ENCODE measurements at places on chromosomes 3 and 15.

DNA sequence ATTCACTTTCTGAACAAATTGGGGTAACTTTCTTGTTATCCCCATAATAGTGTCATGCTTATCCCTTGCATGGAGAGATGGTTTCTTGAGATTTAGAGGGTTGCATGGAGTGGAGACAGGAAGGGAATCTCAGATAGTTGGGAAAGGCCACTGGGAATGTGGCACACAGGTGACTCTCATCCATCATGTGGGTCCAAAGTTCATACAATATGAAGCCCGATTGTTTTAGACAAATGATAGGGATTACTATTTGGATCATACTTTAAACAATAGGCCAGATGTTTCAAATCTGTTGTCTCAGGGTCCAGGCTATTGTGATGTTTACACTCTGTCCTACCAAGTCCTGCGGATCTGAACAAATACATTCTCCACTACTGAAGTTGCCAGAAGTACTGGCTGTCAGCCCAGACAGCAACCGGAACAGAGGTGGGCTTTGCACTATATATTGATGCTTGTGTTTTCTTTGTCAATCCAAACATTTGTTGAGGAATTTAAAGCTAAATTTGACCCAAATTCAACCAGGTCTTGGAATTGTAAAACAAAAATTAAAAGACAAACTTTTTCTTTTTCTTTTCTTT, 39.2 kb upstream of the NMNAT3 start:
- no peak for DNase-seq

DNA sequence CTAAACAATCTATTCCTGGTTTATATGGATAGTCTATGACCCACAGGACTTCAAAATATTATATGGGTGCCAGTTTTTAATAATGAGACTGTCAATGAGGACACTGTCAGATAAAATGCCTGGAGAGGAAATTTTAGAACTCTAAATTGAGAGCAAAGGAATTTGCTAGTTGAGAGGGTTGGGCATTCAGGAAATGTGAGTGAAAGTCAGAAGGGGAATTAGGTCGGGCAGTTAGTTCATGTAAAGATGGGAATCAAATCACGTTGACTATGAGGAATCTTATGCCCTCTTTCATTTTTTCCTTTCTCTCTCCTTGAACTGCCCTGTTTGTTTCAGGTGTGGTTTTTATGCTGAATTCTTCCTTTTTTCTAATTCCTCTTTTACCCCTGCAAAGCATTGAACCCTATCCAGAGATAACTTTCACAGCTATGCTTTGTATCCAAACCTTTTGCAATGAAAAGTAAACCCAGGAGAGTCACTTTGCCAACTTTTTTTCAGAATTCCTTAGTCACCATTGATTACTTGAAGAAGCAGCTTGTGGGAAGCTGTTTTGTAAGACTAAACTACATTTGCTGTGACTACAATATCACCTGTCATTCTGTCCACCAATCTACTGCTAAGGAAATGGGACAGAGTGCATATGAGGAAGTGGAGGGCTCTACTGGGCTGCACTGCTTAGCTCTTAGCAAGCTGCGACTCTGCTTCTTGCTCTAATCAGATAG, 27.8 kb downstream of the CHP1 start:
- DNase-seq = no peak

DNA sequence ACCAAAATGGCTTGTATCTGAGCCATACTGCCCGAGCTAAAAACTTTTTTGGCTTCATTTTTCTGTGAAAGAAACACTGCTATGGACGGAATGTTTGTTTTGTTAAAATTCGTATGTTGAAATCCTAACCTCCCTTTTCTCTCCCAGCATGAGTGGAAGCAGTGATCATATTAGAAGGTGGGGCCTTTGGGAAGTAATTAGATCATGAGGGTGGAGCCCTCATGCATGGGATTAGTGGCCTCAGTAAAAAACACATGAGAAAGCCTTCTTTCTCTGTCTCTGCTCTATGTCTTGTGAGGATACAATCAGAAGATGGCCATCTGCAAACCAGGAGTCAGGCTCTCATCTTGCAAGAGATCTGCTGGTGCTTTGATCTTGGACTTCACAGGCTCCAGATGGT, 7.4 kb upstream of the FNDC3B start:
- no peak for DNase-seq

GRCh38 chr15:31164573-31164912, 63.0 kb upstream of the TRPM1 start:
- no peak for DNase-seq

GRCh38 chr3:10927551-10927950, 65.0 kb upstream of the SLC6A1 start:
- DNase-seq = no peak

DNA sequence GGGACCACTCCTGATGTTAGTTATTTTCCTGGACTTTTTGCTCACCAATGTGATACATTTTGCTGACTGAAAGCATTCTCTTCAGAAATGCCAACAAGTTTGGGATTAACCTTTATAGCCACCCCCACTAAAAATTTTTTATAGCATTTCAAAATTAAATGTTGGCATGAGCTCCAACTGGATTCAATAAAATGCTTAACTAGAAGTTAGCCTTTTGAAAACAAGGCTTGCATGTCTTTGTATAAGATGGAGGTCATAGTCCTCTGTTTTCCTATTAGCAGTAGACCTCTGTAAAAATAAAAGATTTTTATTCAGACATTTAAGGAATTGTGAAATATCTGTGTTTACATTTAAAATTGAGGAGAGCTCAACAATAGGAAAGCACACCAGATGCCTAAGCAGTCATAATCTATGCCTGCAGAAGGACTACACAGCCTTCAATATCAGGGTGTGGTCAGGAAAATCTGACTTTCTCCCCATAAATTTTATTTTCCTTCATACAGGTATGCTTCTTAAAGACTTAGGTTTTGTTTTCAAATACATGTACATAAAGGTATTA, 87.2 kb downstream of the DNAJC13 start:
- no peak for DNase-seq
